ENCODE measurements at places on chromosomes 11 and 22. TPM values are rescaled to one million over a fixed set of nuclear protein-coding genes. Genes with fewer than 3 reads are reported as not detected.

- DNase-seq = no peak
Observed at GRCh38 chr11:82043316-82043715, 690.3 kb downstream of the FAM181B start.

GRCh38 chr11:104564921-104565582 lies 333.2 kb downstream of the CASP12 start:
- no peak for DNase-seq

DNA sequence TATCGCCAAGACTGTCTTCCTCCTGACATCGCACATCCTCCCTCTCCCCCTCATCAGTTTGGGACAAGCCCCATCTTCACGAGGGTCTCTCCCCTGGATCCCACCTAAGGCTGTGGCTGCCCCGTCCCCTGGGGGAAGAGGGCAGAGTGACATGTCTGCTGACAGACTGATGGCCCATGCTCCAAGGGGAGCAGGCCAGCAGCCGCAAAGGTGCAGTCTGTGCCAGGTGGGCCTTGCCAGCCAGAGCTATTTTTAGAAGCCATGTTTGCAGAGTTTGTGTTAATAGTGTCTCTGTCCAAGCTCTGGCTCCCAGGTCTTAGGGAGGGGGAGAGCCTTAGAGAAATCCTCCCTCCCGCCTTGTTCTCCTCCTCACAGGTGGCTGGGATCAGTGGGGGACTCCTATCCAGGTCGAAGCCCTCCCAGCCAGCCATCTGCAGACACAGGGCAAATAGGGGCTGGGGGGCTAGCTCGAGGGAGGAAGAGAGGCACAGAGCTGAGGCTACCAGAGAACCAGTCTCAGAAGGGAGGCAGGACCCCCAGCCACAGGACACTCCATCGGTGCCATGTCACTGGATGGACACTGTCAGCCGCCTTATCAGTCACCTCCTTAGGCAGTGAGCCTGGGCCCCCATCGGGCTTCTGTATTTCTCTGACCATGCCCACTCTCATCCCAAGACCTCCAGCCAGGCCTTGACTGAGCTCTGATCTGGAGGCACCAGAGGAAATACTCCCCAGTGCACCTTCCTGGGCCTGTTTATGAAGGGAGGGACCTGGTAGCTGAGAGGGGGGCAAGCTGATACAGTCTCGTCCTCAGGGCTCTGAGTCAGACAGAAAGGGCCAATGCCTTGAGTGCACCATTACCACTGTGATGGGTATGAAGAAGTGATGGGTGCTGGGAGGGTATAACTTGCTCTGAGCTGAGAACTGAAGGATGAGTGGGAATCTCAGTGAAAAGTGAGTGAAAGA lies 49.3 kb downstream of the CHRDL2 start:
- DNase-seq = no peak

- DNase-seq = no peak
Observed at GRCh38 chr22:39940757-39941305, 19.4 kb upstream of the TMA7B start.

DNA sequence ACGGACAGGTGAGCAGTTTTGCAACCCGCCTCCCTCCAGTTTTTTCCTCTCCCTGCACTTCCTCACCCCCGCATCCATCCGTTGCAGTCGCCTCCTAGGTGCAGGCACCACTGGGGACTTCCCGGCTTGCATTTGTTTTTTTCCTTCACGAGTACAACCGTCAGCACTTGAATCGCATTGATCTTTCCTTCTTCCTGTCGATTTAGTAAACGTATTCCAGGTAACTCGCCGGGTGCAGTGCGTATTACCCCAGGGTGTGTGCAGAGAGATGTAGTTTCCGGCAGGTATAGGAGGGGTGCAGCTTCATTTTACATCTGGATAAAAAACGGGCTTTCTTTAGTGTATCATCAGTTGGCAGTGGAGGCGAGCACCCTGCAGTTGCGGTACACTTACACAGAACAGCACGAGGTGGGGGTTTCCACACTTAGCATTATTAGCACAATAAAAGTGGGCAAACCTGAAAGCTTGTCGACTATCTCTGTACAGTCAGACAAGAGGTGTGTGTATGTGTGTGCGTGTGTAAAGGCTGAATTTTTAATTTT lies at the start of gene SORL1-AS1:
Gene SORL1-AS1 (minus strand): TSS at position 359 of the 542 bp plus-strand sequence.
- DNase-seq = no peak

DNA sequence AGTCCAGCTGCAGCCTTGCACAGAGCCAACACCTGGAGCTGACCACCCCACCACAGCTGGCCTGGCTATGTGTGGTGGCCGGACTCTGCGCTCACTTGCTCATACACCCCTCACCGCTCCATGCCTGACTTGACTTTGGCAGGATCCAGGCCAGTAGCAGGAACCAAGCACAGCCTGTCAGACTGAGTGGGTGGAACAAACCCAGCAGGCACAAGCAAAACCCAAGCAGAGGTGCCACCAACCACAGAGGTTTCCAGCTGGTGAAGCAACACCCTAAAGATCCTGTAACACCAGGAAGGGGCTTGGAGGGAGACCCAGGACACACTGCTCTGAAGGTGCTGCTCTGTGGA lies 44.9 kb upstream of the WNT11 start:
- no peak for DNase-seq

GRCh38 chr11:5286901-5287300 lies 14.8 kb downstream of the OR51B4 start:
- no peak for DNase-seq

DNA sequence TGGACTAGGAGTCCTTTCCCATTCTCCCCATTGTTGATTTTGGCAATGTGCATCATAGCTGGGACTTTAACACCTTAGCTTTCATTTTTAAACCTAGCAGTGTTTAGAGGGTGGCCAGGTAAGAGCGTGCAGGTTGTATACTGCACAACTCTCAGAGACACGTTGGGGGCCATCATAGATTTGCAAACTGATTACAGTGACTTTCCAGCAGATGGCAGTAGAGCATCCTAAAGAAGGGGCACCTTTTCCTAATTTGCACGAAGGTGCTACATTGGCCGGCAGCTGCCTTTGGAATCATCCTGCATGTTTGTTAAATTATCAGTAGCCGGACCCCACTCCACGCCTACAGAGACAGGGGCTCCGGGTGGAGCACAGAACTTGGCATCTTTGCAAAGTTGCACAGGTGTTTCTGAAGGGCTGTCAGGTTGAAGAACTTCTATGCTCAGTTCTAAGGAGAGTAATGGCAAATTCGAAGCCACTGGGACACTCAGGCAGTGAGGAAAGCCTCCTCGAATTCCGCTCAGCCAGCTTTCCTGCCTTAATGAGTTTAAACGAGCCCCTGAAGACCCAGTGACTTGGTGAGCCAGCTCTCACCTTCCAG lies 7.7 kb downstream of the LHFPL7 start:
- DNase-seq = no peak

The PKDREJ gene
- polyA plus RNA-seq = 0.44 TPM

The KCNC1 gene
- 1.0 TPM for polyA plus RNA-seq

The CYP2R1 gene
- 25.3 TPM for polyA plus RNA-seq

The POLR2F gene
- polyA plus RNA-seq = 47.9 TPM

The PKNOX2 gene
- 12.0 TPM for polyA plus RNA-seq

The IL18BP gene
- polyA plus RNA-seq = 9.8 TPM

Data from left renal pelvis (tissue), 4 donors.